ENCODE measurements at places on chromosomes 3 and 15. TPM values are rescaled to one million over a fixed set of nuclear protein-coding genes. Genes with fewer than 3 reads are reported as not detected.

The TRMT10C gene
- total RNA-seq = 25.4 TPM

The AMT gene
- 2.4 TPM for total RNA-seq

The CRYGS gene
- total RNA-seq = 2.7 TPM

GRCh38 chr3:58629629-58630028 lies 36.9 kb downstream of the FAM3D start:
- ATAC-seq = no peak

- peak; percentile 28 for ATAC-seq
Observed at GRCh38 chr3:108334701-108335100, 38.4 kb downstream of the HHLA2 start.

DNA sequence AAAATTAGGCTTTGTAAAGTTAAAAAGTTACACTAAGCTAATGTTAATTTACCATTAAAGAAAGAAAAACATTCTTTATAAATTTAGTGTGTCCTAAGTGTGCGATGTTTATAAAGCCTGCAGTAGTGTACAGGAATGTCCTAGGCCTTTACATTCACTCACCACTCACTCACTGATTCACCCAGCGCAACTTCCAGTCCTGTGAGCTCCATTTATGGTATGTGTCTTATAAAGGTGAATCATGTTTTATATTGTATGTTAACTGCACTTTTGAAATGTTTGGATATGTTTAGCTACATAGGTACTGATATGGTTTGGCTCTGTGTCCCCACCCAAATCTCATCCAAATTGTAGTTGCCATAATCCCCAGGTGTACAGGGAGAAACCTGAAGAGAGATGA lies 549.7 kb upstream of the EPHA6 start:
- no peak for ATAC-seq

- ATAC-seq = no peak
Observed at GRCh38 chr15:99303907-99304306, 52.6 kb downstream of the LRRC28 start.

GRCh38 chr3:39934696-39935095 lies 125.3 kb downstream of the MYRIP start:
- ATAC-seq = no peak
